Fibroblast of the aortic adventitia (primary cell): ENCODE measurements at places on chromosomes 5 and 9.

- peak; percentile 1 for DNase-seq
Observed at GRCh38 chr5:39414426-39414825, 10.4 kb downstream of the DAB2 start.

DNA sequence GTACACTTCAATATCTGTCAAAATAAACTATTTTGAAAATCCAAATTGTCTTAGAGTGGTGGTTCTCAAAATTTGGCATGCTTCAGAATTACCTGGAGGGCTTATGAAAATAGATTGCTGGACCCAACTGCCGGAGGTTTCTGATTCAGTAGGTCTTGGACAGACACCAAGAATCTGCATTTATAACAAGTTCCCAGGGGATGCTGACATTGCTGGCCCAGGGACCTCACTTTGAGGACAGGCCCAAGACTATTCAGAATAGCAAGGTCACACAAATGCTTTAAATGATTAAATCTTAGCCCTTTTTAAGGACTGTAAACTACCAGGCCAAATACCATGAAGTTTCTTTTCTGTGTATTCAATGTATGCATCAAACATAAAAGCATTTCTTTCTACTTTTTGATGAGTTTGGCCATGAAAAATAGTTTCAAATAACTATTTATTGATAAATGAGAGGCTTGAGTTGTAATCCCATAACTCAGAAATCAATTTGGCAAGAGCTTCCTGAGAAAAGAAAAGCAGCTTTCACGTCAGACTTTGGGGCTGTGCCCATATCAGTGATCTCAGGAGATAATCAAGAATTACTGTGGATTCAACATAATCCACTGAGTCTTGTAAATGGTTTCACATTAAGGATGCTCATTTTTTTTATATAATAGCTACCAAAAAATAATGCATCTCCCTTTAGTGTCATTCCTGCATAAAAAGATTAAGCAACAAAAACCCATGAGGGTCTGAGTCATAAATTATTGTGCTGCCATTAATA, 191.4 kb downstream of the FRMD3 start:
- DNase-seq: peak; percentile 27

- DNase-seq: no peak
Observed at GRCh38 chr5:131945551-131946168, at the start of gene MEIKIN. TSS of gene MEIKIN (minus strand) at chr5:131945663. CDS start at chr5:131945505, 158 bp downstream.

GRCh38 chr9:98287384-98287783, 31.9 kb upstream of the TBC1D2 start:
- DNase-seq: no peak
